ENCODE measurements at places on chromosomes 6 and 20.
A peak's percentile ranks its signal among the peaks of the same experiment; 100 is the strongest.

- DNase-seq = no peak
These were observed 161.8 kb downstream of the KCNQ5 start for GRCh38 chr6:72783666-72784065.

DNA sequence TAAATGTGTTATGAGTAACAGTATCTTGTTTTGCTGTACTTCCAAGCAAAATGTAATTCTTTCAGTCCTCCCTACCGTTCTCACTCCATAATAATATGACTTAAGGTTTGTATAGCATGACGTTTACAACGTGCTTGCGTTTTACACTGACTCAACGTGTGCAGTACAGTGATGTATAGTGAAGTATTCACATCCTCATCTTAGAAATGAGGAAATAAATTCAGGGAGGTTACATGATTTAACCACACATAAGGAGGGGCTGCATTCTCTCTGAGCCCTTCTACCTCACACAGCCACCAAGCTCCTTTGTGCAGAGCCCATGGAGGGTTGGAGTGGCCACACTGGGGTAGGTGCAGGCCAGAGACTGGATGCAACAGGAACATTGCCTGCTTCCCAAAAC, 164.5 kb downstream of the MTHFD1L start:
- no peak for DNase-seq

- no peak for DNase-seq
These were observed 227.4 kb downstream of the LRFN2 start for GRCh38 chr6:40359808-40360207.

DNA sequence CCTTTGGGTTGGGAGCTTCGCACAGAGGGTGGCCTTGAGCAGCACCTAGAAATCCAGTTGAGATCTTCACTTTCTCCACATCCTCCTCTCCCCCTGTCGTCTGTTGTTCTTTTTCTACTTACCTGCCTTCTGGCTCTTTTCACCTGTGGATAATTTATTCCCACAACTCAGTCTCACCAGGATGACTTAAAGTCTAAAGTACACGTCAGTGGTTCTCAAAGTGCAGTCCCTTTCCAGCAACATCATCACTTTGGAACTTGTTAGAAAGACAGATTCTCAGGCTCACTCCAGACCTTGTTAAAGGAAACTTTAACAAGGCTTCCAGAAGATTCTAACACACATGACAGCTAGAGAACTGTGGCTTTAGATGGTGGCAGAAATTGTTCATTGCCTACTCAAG, 27.7 kb upstream of the BCAS1 start:
- no peak for DNase-seq

- no peak for DNase-seq
These were observed 13.4 kb upstream of the TNFAIP3 start for GRCh38 chr6:137853569-137854213.

GRCh38 chr6:157648561-157648960, 174.5 kb upstream of the SNX9 start:
- no peak for DNase-seq

DNA sequence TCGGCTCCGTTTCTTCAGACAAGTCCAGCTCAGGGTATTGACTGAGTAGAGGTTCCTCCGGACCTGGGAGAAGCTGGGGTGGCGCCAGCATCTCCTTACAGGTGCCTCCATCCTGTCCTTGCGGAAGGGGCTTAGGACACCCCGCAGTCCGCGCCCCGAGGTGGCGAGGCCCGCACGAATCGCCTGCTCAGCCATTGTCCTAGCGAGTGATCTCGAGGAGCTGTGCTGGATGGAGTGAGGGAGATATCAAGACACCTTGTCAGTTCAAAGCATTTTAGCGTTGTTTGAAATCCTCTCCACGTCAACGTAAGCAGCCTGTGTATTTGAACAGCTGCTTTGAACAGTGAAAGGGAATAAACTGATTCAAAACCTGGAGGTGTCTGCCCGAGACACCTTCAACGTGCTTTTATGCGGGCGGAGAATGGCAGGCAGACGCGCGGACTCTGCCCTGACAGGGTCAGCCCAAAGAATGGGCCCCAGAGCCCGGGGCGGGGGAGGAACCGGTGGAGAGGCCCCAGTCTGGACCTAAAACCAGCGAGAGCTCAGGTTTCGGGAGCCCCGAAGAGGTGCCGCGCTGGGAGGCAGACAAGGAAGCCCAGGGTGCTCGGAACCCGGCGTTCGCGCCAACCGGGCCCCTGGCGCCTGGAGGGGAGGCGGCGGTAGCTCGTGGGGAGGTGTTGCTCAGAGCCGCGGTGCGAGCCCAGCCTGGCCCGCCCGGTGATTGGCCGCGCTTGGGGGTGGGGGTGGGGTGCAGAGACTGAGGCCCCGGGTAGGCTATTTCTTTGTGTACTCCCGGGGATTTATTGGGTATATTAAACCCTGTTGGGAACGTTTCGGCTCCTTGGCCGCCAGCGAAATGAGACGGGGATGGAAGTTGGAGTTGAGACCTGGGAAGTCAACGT, 3.1 kb upstream of the POU3F2 start:
- DNase-seq = no peak

GRCh38 chr6:129130959-129131681, 248.2 kb downstream of the LAMA2 start:
- no peak for DNase-seq

- no peak for DNase-seq
These were observed 31.1 kb downstream of the RNF217 start for GRCh38 chr6:124993327-124993726.

- no peak for DNase-seq
These were observed 359.6 kb downstream of the UTRN start for GRCh38 chr6:144644776-144645175.

DNA sequence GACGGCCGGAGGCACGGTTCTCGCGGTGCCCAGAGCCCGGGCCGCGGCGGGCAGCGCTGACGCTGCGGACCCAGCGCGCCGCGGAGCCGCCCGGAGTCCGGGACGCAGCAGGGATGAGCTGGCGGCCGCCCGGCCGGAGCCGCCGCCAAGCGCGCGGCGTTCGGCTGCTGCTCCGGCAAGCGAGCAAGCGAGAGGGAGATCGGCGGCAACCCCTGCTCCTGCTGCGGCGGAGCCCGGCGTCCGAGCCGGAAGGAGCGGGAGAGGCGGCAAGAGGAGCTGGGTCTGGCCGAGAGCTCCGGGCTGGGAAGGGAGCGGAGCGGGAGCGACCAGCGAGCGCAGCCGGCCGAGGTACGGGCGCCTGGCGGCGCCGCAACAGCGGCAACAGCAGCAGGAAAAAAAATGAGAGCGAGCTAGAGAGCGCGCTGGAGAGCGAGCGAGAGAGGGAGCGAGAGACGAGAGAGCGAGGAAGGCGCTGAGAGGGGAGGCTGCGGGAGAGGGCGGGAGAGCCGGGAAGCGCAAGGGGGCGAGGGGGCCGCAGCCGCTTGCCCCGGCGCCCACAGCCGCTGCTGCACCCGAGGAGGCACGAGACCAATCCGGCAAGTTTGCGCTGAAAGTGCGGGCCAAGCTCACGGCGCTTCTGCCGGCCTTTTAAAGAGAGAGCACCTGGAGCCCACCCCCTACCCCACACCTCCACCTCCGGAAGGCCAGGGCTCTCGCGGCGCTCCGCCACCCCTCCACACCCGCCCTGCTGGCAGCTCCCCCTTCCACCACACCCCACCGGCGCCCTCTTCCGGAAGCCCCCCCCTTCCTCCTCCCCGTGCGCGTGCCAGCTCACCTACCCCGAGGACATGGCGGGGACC, 496 bp downstream of the GRM4 start:
- DNase-seq = peak; percentile 63

- DNase-seq = peak; percentile 22
These were observed 143.8 kb upstream of the LAMA2 start for GRCh38 chr6:128739112-128739511.

DNA sequence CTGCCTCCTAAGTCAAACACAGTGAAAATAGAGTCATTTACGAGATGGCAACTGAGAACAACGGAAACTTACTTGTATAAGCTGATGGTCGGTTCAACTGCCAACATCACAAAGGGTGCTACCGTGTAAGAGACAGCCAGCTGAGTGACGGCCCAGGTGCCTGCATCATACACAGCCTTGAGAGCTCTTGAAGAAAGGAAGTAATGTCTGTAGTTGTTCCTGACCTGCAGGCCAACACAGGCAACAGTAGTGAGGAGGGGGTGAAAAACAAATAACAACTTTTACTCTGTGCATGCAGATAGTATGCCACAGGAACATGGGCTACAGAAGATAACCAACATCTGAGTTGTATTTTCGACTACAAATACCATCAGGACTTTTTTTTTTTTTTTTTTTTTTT, 102.7 kb downstream of the MBOAT1 start:
- no peak for DNase-seq

DNA sequence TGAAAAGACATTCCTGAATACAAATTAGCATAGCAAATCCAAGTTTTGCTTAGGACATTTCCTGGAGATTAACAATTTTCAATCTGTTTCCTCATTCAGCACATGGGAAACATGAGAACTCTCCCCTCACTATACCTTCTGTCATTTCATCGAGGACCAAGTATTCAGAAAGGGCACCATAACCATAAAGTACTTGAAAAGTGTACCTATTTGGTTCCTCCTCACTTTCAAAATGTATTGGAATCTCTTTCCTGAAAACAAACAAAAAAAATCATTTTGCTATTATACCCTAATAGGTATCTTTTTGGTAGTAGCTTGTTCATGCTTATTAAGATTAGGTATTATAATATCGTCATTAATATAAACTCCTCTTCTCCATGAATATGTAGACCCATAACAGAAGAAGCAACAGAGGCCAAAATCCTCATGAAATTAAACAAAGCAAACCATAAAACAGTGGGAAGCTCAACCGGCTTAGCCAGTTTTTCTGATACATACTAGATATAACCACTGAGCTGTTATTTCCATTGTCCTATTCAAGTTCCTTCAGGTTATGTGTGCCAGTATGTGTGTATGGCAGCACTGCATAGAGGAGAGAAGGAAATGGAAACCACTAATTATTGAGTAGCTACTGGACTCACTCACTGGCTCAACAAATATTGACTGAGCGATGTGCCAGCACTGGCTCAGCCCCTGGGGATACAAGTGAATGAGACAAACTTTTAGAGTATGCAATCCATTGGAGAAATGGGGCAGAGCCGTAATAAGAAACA, 274.0 kb downstream of the MAFB start:
- peak; percentile 6 for DNase-seq

- DNase-seq = no peak
These were observed 51.9 kb downstream of the ILRUN start for GRCh38 chr6:34644716-34645115.

DNA sequence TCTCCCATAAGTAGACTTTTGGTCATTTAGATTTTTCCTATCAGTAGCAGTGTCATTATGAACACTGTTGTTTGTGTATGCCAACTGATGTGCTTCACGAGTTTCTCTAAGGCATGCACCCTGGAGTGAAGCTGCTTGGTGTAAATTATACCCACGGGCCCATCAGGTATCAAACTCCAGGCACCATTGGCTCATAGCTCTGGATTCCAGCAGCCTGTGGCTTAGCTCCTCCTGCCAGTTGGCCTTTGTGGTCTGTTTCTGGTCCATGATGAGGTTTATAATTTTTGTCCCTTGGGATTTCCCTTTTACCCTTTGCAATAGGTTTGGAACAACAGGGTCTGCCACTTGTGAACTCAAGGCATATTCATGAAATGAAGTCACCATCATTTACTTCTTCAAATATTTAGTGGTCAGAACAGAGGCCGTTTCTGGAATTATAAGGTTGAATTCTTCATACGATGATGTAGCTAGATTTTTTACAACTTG, 350.5 kb downstream of the PRL start:
- peak; percentile 54 for DNase-seq

- DNase-seq = no peak
These were observed 41.8 kb downstream of the OLIG3 start for GRCh38 chr6:137452333-137452894.

GRCh38 chr6:116087437-116088027, 13.1 kb upstream of the NT5DC1 start:
- DNase-seq = no peak

GRCh38 chr6:21398741-21399325, 194.7 kb upstream of the SOX4 start:
- no peak for DNase-seq

DNA sequence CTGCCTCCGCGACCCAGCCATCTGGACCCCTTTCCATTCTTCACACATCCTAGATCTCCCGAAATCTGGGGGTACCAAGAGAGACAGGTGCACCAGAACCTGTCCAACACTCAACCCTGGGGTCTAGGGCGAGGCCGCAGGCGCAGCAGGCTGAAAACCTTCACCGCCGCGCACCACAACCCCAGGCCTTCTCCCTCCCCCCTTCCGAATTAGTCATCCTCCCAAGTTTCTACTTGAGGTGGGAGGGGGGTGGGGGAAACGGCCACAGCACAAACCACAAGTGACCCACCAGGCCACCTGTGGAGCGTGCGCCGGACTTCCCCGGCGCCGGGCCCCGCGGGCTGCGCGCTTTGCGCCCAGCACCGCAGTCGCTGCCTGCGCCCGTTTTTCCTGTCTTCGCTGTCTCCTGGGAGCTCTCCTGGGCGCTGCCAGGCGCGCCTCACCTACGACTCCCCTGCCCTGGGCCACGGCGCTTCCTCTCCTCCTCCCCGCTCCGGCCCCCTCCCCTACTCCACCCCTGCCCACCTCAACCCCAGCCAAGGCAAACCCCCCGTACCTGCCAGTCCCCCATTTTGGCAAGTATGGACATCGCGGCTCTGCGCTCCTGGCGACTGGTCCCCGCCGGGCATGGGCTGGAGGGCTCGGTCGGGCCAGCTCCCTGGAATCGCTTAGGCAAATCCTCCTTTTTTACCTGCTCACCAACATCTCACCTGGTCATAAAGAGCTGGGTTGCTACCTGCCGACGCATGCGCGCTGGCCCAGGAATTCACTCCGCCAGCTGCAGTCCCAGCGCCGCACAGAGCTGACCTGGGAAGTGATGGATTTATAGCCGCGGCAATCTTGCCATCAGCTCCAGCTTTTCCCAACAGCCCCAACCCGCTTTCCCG, 4.2 kb upstream of the TFAP2A start:
- DNase-seq = peak; percentile 77

DNA sequence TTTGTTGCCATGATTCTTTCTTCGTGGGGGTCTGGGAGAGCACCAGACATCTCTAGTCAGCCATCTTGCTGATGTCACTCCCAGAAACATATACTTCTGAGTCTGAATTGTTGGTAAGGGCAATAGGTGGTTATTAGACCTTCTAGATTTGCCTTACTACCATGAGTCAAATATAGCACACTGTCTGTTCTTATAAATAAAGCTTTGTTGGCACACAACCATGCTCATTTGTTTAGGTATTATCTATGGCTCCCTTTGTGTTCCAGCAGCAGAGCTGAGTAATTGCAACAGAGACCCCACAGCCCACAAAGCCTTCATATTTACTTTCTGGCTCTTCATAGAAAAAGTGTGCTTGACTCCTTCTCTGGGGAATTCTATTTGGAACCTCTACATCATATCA, 62.9 kb downstream of the CDH26 start:
- no peak for DNase-seq

Data from Calu3 (cell line).